ENCODE measurements at places on chromosomes 11 and 22.

DNA sequence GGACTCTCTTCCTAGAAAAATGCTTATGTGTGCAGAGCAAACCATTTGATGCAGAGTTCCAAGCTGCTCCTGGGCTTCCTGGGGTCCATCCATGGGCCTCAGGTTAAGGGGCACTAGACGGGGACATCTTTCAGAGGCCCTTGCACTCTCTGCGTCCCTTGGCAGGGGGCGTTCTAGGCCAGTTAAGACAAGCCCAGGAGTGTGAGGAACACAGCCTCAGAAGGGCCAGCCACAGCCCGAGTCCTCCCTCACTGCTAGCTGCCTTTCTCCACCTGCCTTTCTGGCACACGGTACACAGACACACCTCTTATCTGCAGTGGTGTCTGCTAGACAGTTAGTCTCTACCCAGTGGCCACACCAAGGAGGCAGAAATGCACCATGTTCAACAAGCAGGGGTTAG, 18.0 kb upstream of the BID start:
- no peak for DNase-seq

DNA sequence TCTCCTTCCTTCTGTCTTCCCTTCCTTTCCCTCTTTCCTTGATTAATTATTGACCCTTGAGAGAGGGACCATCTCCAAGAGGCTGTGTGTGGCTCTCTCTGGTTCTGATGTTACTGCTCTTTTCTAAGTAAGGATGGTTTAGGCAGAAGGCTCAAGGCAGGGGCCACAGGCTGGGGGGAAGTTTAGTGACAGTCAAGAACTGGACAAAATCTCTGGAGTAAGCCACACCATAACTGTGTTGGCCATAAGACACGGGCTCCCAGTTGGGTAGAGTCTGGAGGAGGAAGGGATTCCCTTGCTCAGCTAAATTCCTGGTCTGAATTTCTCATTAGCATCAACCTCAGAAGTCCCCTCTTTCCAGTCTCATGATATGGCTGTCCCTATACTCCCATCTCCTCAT, 74.7 kb downstream of the BUD13 start:
- DNase-seq: no peak

- DNase-seq: no peak
Measured at GRCh38 chr11:96168623-96169022, 174.4 kb downstream of the MAML2 start.

DNA sequence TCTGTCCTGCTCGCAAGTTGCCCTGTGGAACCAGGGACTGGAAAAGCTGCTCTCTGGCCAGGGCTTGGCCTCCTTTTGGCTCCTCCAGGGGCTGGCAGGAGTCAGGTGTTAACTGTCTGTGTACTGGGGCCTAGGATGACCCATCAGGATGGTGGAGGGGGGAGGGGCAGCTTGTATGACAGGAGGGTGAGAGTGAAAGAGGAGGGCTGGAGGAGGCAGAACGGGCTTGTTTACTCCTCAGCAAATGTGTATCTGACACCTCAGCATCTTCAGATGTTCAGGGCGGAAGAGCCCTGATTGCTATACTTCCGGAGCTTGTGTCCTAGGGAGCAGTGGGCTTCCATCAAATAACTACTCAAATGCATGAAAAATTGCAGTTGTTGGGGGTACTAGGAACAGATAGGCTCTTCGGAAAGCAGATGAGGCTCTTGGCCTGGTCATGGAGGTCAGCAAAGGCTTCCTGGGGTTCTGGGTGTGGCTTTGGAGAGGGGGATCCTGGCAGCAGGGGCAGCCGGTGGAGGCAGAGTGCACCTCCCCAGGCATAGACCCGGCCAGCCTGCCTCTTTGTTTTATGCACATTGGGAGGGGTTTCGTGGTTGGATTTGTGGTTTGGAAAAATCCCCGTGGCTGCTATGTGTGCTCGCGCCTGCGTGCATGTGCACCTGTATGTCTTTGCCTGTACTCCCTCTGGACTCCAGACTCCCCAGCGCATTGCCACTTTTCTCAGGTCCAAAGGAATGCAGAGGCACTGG, 31.2 kb downstream of the CD82 start:
- peak; percentile 77 for DNase-seq

GRCh38 chr22:37222440-37222971, 10.2 kb upstream of the SSTR3 start:
- DNase-seq: peak; percentile 76

DNA sequence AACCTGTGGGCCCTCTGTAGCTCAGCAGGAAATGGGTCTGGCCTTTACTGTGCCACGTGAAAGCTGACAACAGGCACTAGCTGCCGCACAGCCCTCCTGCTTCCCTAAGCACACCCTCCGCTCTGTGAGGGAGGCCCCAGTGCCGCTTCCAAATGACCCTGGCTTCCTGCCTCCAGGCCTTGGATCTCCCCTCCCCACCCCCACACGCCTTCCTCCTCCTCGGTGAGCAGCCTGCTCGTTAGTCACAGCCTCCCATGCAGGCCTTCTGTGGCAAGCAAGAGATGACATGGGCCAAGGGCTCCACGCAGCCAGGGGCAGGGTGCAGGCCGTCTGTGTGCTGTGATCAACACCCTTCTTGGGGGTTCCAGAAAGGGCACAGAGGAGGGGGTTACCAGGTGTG, 15.3 kb upstream of the RASL10A start:
- DNase-seq: no peak

All from CD4-positive, alpha-beta T cell treated with Interleukin-6 at 100 ng/mL for 8 hours (primary cell).